ENCODE measurements at places on chromosomes 1 and 21.

- DNase-seq = peak; percentile 57
Measured at GRCh38 chr1:93021539-93022134, 57.4 kb upstream of the MTF2 start.

GRCh38 chr1:42929434-42930177 lies 29.1 kb downstream of the SLC2A1 start:
- DNase-seq = no peak

GRCh38 chr1:32223683-32224082 lies 1.5 kb downstream of the EIF3I start:
- no peak for DNase-seq

DNA sequence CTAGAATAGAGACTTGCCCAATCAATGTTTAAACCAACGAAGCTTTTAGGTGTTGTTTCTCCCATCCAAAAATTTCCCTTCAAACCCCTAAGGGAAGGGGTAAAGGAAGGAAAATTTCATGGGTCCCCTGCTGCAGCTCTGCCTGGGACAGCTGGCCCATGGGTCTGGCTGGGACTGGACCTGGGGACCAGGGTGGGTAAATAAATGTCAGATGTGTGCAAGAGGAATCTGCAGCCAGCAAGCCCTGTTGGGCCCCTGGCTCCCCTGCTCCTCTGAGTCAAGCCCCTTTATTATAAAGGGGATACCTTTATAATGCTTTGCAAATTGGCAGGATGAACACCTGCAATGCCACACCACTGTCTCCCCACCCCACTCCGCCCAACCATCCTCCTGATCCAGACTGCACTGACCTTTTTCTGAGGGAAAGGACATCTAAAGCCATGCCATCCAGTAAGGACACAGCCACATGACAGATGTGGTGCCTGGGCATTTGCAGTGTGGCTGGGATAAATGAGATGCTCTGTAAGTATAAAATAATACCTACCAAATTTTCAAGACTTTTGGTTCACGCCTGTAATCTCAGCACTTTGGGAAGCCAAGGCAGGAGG lies 1.9 kb upstream of the TMEM125 start:
- no peak for DNase-seq

DNA sequence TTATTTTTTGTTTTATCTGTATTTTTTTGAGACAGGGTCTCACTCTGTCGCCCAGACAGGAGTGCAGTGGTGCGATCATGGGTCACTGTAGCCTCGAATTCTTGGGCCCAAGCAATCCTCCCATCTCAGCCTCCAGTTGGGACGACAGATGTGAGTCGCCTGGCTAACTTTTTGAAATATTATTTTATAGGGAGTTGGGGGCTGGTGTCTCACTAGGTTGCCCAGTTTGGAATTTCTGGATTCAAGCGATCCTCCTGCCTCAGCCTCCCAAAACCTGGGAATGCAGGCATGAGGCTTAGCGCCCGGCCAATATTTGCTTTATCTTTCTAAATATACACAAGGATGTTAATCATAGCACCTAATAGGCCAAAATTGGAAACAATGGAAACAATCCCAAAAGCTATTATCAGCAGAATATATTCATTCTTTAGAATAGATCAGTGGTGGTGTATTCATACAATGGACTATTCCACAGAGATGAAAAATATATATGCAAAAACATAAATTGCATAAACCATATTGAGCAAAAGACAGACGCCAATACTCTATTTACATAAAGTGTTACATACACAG lies 55.9 kb downstream of the DAP3 start:
- no peak for DNase-seq

DNA sequence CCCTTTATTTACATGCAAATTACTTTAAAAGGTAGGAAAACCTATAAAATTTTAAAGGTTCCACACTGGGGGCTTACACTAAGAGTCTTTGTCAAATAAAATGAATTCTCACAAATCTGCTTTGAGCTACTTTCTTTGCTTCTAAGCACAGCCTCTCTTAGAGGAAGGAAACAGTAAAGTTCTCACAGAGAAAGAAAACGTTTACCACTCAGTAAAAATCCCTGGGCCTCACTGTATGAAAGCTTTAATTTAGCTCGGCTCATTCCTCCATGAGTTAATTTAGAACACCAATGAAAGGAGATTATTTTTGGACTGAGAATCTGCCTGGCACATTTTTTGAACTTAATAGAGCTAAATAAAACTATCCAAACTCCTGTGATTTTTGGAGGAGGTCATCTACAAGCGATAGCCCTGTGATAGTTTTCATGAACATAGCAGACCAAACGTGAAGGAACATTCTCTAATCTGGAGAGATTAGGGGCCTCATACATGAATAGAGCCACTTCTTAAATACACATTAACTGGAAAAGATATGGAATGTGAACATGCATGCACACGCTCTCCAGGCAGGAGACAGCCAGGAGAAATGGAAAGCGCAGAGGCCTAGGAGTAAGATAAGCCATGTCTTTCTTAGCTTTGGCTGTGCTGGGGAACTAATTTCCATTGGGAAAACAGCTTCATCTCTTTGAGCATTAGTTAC lies 32.8 kb downstream of the PRRX1 start:
- no peak for DNase-seq

DNA sequence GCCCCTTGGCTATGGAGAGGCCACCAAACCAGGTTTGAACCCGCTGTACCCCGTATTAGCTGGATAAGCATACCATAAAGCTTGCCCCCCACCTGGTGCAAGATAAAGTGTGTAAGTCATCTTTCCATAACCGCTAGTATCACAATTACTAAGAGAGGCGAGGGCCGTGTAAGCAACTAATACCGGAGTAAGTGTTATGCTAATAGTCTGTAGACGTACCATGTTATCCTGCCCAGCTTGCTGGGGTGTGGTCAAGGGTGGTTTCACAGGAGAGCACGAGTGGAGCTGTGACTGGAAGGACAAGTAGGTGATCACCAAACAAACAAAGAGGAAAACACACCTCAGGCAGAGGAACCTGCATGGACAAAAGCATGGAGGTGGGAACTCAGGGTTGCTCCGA lies 3.6 kb upstream of the TNFRSF1B start:
- DNase-seq = no peak

DNA sequence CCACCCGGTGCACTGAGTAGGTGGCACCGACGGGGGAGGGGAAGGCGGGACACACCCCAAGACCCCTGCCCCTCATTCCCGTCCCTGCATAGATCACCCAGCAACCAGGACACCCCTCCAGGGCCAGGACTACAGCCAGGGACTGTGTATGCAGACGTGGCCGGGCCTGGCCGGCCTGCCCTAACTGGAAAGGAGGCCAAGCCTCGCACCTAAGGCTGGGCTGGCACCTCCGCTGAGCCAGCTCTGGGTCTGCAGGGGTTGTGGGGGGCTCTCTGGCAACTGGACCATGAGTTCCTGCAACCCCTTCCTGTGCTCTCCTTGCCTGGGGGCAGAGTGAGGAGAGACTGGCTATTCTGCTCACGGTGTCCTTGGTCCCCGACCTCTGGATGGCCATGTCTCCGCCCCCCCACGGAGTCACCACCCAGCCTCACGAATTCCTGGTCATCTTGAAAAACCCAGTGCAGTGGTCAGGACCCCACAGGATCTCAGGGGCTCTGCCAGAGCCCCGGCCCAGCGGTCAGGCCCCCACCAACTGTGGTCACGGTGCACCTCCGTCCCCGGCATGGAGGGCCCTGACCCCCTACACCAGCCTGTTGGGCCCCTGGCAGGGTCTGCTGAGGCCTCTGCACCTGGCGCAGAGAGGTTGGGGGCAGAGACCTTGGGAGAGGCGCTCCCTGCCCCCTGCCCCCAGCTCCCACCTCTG lies 1.1 kb upstream of the FNDC10 start:
- no peak for DNase-seq

DNA sequence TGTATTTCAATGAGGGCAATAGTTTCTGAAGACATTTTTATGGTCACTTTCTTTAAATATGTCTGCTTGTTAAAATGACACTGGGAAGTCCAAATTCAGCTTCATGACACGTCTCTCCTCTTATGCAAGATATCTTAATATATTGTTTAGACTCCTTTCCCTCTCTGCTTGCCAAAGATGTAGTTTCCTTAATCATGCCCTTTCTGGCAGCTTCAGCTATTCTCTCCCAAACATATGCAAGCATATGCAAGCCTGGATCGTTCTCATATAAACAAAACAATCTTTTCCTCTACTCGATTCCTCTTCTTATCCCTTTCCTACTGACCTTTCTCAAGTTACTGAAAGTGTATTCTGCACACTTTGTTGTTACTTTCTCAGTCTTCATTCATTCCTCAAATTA lies 372.2 kb downstream of the PTBP2 start:
- DNase-seq = no peak

DNA sequence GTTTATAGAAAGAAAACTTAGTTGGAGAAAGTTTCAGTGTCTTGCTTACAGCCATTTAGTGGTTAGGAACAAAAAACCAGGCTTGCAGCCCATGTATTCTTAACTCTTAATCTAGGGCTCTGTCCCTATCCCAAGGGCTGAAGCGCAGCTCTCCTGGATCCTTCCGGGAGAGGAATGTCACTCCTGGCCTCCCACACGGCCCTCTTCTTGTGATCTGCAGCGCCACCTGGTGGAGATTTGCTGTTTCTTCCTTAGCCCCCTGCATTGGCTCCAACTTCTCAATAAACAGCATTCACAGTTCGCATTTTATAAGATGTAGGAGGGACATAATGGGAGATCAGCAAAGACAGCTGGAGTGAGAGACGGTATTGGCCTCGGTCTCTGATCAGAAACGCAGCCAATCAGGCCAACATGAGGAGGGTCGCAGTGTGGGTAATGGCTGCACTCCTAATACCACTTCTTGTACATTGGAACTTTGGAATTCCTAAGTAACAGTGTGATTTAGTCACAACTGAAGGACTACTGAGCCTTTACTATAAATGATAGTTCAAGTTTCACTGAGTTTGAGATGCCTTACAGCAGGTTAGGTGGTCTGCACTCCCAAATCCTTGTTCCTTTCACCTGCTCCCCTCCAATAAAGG lies 283.4 kb downstream of the ASTN1 start:
- no peak for DNase-seq

DNA sequence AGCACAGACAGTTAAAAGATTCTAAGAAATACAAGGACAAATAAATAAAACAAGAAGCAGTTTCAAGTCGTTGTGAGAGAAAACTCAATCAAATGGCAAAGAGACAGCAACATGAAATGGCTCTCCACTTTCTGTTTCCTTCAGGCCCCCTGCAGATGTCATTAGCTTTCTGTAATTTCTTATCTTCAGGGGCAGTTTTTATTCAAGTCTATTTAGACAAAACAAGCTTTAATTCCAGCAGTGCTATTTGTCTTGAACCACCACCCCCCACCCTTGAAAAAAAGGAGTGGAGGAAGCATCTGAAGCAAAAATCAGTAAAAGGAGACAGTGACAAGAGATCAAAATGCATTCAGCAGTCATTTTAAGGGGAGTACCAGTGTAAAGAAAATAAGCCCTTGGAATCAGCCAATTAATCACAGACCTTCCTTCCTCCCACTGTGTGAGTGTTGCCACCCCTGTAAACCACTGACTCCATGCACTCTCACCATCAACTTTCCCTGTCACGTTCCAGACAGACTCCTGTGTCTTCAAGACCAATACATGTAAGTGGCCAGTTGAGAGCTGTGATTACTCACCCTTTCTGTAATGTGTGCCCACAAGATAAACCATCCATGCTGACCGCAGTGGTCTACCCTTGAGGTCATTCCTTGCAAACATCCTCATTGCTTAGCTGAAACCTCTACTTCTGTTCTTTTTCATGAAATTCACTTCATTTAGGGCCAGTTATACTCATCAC lies 136.1 kb upstream of the HOOK1 start:
- no peak for DNase-seq

- no peak for DNase-seq
Measured at GRCh38 chr21:44687671-44688070, 5.7 kb upstream of the KRTAP12-1 start.

DNA sequence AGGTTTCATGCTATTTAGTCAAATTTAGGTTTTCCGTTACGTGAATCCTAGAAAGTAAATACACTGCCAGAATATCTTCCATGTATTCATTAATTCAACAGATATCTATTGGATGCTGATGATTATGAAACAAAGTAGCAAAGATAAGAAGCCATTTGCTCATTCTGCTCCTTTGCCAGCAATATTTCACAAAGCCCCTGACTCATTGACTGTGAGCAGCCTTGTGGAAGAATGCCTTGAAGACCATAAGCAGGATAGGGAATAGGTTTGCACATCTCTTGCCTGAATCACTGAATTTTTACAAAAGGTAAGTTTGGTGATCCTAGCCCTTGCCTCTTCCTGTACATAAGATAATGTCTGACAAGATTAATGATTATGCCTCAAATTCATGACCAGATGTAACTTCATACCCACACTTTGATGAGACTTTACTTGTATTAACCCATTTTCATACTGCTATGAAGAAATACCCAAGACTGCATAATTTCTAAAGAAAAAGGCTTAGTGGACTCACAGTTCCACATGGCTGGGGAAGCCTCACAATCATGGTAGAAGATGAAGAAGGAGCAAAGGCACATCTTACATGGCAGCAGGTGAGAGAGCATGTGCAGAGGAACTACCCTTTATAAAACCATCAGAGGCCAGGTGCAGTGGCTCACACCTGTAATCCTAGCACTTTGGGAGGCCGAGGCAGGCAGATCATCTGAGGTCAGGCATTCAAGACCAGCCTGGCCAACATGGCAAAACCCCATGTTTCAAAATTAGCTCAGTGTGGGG lies 1.6 kb upstream of the PIGK start:
- no peak for DNase-seq

- no peak for DNase-seq
Measured at GRCh38 chr1:89951766-89952604, 42.9 kb upstream of the ZNF326 start.

GRCh38 chr1:34924759-34925555 lies 4.5 kb downstream of the DLGAP3 start:
- peak; percentile 46 for DNase-seq

GRCh38 chr1:15246960-15247614 lies at the start of gene FHAD1:
TSS of gene FHAD1 (plus strand) at chr1:15247223. CDS start at chr1:15251785, 4,562 bp downstream.
- DNase-seq = peak; percentile 55

DNA sequence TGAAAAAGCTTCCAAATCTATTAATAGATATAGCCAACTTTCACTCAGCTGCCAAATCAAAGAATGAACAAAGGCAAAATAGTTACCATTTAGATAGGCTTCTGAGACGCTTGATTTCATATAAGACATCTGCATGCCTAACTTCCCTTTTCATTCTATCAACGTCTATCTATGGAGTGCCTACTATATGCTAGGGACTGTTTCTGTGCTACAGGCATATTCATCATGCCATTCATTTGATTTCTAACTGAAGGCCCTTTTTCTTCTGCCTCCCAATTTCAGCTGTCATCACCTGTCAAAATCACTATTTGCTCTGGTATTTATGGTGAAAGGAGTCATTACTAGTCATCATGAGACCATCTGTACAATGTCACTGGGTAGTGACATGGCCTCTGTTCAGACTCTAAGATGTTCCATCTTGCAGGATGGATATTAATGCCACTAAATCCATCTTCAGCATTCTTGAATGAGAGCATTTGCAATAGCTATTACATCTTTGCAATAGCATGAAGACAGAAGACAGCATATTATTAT lies 4.3 kb upstream of the KRTAP13-1 start:
- DNase-seq = no peak

GRCh38 chr1:147409886-147410285 lies 131.4 kb upstream of the BCL9 start:
- no peak for DNase-seq

DNA sequence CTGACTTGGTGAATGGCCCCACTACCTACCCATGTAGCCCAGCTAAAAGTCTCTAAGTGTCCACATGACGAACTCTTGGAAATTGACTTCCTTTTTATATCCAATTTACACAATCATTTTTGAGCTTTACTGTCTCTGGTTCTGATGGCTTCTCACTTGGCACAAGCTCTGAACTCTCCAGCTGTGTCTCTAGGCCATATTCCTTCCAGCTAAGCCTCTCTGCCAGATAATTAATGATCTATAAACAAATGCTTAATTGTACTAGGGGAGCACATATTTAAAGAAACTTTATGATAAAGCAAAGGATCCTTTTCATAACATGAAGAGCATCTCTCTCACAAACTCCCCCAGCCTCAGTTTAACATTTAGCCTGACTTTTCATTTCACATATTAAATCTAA lies 16.3 kb upstream of the BEND5 start:
- no peak for DNase-seq
